ENCODE measurements at places on chromosomes 12 and 14.
A peak's percentile ranks its signal among the peaks of the same experiment; 100 is the strongest.

DNA sequence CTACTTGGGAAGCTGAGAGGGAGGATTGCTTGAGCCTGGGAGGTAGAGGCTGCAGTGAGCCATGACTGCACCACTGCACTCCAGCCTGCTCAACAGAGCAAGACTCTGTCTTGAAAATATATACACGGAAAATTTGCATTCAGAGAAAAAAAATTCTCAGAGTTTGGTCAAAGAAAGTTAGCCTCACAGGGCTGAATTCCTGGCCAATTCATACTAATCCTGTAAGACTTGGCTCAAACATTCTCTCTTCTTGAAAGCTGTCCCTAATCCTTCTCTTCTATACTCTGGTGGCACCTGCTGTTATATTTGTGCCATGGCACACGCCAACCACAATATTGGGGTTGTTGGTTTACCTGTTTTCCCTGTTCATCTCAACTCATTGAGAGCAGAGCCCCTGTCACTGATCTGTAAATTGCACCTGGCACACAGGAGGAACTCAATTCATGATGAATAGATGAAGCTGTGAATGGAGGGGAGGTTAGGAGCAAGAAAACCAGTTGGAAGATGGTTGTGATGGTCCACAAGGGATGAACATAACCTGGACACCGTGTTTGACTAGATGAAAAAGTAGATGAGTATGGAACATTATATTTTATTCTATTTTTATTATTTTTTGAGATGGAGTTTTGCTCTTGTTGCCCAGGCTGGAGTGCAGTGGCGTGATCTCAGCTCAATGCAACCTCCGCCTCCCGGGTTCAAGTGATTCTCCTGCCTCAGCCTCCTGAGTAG is 36.8 kb upstream of the SPTSSA start:
- DNase-seq = no peak

- peak; percentile 59 for DNase-seq
These were observed 79.3 kb upstream of the TSPAN11 start for GRCh38 chr12:30847259-30847658.

DNA sequence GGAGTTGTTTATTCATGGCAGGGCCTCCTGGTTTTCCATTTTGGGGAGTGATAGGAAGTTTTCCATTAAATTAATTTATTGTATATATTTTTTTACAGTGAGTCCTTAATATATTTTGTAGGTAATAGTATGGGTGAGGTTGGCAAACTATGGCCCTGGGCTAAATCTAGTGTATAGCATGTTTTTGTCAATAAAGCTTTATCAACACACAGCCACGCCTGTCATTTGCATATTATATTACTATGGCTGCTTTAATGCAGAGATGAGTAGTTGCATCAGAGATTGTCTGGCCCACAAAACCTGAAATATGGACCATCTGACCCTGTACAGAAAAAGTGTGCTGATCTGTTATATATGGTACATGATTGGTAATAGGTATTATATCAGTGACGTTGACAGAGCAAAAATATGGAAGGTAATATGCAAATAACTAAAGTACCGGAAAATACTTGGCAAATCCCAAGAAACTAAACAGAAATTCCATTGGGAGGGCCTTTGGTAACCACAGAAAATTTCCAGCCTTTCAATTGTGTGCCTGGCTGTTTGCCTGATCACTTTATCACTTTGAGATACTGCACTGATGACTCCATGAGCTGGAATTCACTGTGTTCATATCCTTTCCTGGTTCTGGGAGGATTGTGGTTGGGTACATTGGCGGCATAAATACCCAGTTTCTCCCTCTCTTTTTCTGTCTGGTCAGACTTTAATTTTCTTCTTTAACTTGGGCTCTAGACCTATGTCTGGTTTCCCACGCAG is 61.7 kb upstream of the RFLNA start:
- no peak for DNase-seq

GRCh38 chr14:22664261-22664660 is 20.1 kb upstream of the OR6J1 start:
- DNase-seq = no peak

DNA sequence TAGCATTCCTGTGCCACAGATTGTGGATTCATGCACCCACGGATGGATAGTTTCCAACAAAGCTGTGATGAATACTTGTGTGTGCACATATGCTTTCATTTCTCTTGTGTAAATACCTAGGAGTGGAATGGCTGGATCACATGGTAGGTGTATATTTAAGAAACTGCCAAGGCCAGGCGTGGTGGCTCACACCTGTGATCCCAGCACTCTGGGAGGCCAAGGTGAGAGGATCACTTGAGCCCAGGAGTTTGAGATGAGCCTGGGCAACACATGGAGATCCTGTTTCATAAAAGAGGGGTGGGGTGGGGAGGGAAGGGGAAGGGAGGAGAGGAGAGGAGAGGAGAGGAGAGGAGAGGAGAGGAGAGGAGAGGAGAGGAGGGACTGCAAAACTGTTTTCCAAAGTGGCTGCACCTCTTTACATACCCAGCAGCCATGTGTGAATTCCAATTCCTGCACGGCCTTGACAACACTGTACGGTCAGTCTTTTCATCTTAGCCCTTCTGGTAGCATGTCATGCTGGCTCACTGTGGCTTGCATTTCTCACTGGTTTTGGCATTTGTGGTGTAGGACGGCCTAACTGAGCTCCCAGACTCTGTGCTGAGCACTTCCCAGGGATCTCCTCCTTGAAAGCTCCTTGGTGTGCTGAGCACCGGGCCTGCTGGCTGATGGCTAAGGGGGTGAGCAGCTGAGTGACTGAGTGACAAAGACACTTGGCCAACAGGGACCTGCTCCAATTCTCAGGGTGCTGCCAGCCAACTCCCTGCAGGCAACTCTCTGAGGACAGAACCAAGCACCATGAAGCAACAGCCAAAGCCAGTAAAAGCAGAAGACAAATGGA is 27.9 kb downstream of the SYNE3 start:
- no peak for DNase-seq

DNA sequence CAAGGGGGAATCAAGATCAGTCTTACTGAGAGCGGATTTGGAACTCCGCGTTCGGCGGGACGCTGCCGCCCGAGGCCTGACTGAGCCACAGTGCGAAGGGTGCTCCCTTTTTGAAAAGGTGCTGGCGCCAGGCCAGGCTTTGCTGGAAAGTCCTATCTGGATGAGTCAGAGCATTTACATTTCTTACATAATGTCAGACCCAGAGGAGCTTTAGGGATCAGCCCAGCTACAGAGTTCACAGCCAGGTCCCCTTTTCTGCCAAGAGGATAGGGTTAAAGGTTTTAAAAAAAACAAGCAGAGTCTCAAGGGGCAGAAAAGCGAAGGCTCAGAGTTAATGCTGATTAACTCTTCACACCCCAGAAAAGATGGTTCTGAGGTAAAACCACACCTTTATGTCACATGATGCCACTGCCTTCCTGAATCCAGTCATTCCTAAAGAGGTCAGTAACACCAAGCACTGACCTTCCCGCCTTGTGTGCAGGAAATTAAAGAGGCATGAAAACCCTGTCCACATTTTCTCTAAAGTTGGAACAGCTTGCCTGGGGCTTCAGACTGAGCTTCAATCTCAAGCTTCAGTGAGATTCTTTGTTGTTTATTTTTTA is 11.7 kb upstream of the FBXL14 start:
- peak; percentile 92 for DNase-seq

DNA sequence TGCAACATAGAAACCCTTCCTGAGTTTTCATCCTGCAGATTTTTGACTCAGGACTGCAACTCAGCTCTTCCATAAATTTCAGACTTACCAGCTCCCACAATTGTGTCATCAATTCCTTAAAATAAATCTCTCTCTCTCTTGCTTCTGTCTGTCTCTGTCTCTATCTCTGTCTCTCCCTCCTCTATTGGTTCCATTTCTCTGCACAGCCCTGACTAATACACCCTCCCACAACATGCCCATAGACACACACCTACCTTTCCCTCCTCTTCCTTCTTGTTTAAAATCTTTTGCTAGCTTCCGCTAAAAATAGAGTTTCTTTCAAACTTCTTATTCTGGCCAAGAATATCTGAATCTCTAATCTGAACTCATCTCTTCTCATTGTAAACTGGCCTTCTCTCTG is 22.9 kb upstream of the PTHLH start:
- no peak for DNase-seq

GRCh38 chr14:99628887-99629618 is 15.9 kb upstream of the HHIPL1 start:
- DNase-seq = peak; percentile 31

GRCh38 chr12:62640910-62641448 is 174.4 kb downstream of the MON2 start:
- DNase-seq = no peak

- no peak for DNase-seq
These were observed 177.4 kb downstream of the PRKCH start for GRCh38 chr14:61498811-61499210.

DNA sequence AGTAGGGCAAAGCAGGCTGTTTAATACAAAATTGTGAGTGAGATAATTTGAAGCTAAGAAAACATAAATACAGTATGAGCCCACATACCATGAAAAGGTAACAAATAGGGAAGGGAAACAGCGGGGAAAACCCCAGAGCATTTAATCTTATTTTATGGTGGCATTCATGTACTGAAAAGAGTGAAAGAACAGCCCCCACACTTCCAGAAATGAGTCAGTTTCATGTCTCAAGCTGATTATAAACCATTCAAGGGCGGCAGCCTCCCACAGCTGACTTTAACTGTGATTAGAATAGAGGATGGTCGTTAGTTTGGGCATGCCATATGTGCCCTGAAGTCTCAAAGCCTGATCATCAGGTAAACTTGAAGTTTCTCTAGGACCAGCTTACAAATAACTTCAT is 64.5 kb downstream of the FOXG1 start:
- no peak for DNase-seq

DNA sequence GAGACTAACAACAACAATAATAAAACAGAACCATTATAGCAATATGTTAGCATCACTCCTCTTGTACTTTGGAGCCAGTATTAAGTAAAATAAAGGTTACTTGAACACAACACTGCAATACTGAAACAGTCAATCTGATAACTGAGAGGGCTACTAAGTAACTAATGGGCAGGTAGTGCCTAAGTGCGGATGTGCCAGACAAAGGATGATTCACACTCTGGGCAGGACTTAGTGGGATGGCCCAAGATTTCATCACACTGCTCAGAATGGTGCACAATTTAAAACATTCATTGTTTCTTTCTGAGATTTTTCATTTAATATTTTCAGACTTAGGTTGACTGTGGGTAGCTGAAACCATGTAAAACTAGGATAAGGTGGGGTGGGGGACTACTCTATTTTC is 131.9 kb upstream of the CAND1 start:
- no peak for DNase-seq

- no peak for DNase-seq
These were observed 27.8 kb downstream of the CHGA start for GRCh38 chr14:92950773-92951172.

DNA sequence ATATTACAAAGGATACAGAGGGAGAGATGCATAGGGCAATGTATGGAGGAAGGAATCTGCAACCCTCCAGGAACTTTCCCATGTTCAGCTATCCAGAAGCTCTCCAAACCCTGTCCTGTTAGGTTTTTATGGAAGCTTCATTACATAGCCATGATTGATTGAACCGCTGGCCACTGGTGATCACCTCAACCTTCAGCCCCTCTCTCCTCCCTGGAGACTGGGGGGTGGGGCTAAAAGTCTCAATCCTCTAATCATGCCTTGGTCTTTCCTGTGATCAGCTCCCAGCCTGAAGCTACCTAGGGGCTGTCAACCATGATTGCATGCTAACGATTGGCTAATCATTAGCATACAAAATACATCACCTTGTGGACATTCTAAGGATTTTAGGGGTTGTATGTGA is 123.4 kb downstream of the ST8SIA1 start:
- no peak for DNase-seq

GRCh38 chr12:6292606-6293005 is 17.9 kb upstream of the PLEKHG6 start:
- peak; percentile 69 for DNase-seq

DNA sequence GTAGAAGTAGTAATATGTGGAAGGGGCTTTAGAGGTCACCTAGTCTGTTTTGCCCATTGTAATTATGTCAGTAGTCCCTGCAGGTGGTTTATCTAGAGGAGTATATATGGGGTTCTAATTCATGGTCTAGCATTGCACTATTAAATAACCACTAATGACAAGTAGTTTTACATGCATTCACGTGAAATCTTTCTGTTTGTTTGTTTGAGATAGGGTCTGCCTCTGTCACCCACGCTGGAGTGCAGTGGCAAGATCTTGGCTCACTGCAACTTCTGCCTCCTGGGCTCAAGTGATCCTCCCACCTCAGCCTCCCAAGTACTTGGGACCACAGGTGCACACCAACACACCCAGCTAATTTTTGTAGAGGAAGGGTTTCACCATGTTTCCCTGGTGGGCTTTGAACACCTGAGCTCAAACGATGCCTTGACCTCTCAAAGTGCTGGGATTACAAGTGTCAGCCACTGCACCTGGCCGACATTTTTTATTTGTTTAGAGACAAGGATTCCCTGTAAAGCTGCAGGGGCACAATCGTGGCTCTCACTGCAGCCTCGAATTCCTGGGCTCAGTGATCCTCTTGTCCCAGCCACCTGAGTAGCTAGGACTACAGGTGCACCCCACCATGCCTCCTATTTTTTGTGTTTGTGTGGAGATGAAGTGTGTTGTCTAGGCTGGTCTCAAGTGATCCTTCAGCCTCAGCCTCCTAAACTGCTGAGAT is 12.0 kb upstream of the PSEN1 start:
- DNase-seq = no peak

GRCh38 chr12:43210485-43211192 is 341.4 kb downstream of the ADAMTS20 start:
- no peak for DNase-seq

GRCh38 chr12:124554429-124555029 is 12.9 kb downstream of the NCOR2 start:
- no peak for DNase-seq

GRCh38 chr14:50039734-50040400 is 76.5 kb downstream of the VCPKMT start:
- DNase-seq = no peak

DNA sequence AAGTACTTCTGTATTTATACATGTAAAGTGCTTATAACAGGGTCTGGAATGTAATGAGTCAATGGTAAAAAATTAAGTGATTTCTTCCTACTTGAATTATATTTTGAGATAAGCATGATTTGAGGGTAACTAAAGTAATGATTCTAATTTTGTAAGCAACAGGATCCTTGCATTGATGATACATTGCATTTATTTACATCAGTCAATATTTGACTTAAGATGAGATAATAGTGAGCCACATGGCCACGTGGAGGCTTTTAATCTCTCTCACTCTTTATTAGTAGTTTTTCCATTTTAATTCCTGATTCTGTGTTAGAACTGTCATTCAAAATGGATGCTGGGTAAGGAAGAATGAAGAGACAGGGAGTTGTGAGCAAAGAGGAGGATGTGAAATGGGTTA is 298.1 kb upstream of the PRICKLE1 start:
- DNase-seq = no peak

- DNase-seq = no peak
These were observed 850.2 kb upstream of the TMEM132C start for GRCh38 chr12:127416796-127417195.

GRCh38 chr14:23062002-23062401 is 4.7 kb upstream of the CDH24 start:
- peak; percentile 88 for DNase-seq

GRCh38 chr14:30874999-30875787 is 834 bp downstream of the COCH start:
- no peak for DNase-seq

GRCh38 chr14:100900837-100901390 is 2.6 kb downstream of the RTL1 start:
- DNase-seq = peak; percentile 6
